ENCODE measurements at places on chromosomes 12 and 14. TPM values are rescaled to one million over a fixed set of nuclear protein-coding genes. Genes with fewer than 3 reads are reported as not detected.

Gene KRT81
- not detected for total RNA-seq

Gene PTGDR
- 0.25 TPM for total RNA-seq

Gene KCNMB4
- total RNA-seq = 0.33 TPM

Gene PRB2
- total RNA-seq = not detected

Gene PAPLN
- 1.4 TPM for total RNA-seq

Gene TIMM9
- total RNA-seq = 37.5 TPM

Gene OLR1
- not detected for total RNA-seq

Gene HNF1A
- not detected for total RNA-seq

Gene DTX3
- total RNA-seq = 21.8 TPM

Gene PPP4R4
- total RNA-seq = 4.9 TPM

- no peak for DNase-seq
These were observed 52.0 kb upstream of the RIMBP2 start for GRCh38 chr12:130768120-130768519.

DNA sequence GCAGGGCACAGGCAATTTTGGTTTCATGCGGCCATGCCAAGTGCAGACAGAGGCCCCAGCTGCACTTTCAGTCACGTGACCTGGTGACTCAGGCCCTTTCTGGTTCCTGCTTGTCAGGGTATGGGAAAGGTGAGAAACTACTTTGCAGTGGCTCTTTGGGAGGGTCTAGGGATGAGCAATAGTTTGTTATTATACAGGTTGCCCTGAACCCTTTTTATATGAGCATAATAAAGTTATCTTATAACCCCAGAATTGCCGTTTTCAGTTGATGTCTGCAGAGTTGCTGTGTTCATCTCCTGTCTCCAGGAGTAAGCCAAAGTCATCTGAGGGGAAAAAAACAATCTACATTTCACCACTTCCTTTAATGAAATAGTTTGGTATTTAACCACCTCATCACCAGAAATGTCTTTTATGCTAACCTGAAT lies 30.9 kb upstream of the EMP1 start:
- DNase-seq = peak; percentile 87

GRCh38 chr14:38553586-38553985 lies 297.7 kb upstream of the CLEC14A start:
- DNase-seq = no peak

DNA sequence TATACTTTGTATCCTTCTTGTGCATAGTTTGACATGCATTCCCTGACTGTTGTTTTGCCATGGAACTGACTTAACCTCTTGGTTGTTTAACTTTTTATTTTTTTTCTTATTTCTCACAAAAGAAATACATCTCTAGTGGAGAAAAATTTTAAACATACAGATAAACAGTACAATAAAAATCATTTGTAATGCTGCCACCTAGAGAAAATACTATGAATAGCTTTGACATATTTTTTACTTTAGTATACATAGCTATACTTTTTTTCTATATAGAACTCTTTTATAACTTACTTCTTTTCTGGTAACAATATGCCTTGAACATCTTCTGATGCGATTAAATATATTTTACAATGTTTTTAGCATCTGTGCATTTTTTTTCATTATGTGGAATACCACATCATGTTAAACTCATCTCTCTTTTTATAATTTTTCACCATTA lies 184.5 kb downstream of the AKAP6 start:
- DNase-seq = no peak

GRCh38 chr12:19410211-19410610 lies 29.1 kb upstream of the AEBP2 start:
- DNase-seq = no peak

- peak; percentile 89 for DNase-seq
These were observed 742 bp downstream of the SPSB2 start for GRCh38 chr12:6872073-6873048.

GRCh38 chr12:67757651-67758050 lies 109.1 kb downstream of the DYRK2 start:
- no peak for DNase-seq

DNA sequence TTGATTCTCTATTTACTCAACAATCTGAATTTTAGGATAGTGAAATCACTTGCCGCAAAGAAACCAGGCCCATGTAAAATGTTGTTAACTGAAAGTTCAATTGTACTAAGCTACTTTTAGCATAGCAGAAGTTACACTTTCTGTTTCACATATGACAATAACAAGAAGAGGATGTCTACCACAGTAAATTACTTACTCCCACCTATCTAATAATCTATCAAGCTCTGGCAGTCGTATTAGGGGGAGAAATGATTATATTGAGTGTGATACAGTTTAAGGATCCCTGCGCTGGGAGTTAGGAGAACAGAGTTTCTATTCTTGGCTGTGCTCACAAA lies 66.5 kb upstream of the CAND1 start:
- no peak for DNase-seq

GRCh38 chr14:80996049-80996901 lies 40.9 kb downstream of the TSHR start:
- peak; percentile 24 for DNase-seq

GRCh38 chr12:116990971-116991966 lies 80.5 kb downstream of the FBXW8 start:
- no peak for DNase-seq

All from activated CD4-positive, alpha-beta memory T cell treated with anti-CD3 and anti-CD28 coated beads, Interleukin-2, amount 10 ng/mL, durations not matched to agents 7 days and 5 days (primary cell).